WTC11 (cell line): ENCODE measurements at places on chromosomes 4 and X. TPM values are rescaled to one million over a fixed set of nuclear protein-coding genes. Genes with fewer than 3 reads are reported as not detected.

DNA sequence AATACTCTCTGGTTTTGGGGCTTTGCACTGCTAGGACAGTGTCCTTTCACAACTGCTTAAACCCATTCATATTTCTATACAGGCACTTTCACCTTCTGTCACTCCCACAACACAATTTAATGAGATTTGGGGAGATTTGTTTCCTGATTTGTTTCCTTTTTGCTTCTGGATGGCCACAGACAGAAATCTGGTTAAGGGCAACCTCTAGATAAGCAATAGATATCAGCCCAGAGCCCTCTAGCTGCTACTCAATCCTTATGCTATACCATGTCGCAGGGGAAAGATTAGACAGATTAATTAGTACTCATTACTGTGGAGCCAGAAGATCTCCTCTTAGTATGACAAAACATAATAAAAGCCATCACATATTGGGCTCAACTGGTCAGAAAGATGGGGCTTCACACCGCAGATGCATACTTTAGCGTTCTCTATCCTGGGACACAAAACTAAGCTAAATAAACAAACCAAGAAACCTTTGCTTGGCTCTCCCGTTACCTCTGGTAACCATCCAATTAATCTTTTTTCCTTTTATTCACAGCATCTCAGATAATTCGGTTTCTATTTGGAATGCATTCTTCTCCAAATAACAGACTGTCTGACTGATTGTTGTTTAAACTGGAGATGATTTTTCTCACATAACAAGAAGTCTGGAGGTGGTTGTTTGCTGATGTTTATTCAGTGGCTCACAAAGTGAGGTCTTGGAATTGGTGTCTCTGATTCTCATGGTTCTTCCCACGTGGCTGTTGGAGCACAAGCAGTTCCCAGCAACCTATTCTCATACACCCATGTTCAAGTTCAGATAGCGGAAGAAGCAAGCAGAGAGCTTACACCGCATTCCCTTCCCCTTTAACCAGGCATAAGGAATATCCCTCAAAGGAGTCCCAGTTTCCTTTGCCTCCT lies 41.0 kb upstream of the ZNF330 start:
- H3K36me3 ChIP-seq: no peaks in the 10 kb centered on the region
- no peak for DNase-seq
- no peaks in the 10 kb centered on the region for H3K27me3 ChIP-seq

DNA sequence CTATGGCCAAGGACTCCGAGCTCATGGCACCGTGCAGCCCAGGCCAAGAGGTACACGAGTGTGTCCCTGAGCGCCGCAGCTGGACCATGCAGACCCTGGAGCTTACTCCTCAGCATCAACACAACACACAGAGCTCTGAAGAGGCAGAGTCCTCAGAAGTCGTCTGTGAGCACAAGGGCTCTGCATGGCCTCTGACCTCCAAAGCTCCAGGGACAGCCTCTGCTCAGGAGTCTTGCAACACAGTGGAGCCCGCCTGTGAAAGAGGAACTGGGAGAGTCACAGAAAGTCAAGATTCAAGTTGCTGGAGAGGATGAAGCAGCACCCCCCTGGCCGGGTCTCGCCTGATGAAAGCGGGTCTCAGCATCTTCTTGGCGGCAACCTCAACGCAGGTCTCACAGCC lies 2.9 kb downstream of the LRPAP1 start:
- peaks cover 17% of the 10 kb centered on the region for H3K4me1 ChIP-seq
- H3K4me3 ChIP-seq: no peak overlapping the region
- no peak overlapping the region for H3K27ac ChIP-seq
- peaks cover 7% of the 10 kb centered on the region for H3K36me3 ChIP-seq
- peaks cover 18% of the 10 kb centered on the region for H3K27me3 ChIP-seq

GRCh38 chr4:48557478-48557877 lies 67.4 kb downstream of the ZAR1 start:
- no peaks in the 10 kb centered on the region for H3K4me1 ChIP-seq
- H3K4me3 ChIP-seq: no peak overlapping the region
- peak; percentile 20 for DNase-seq
- H3K27ac ChIP-seq: no peak overlapping the region

DNA sequence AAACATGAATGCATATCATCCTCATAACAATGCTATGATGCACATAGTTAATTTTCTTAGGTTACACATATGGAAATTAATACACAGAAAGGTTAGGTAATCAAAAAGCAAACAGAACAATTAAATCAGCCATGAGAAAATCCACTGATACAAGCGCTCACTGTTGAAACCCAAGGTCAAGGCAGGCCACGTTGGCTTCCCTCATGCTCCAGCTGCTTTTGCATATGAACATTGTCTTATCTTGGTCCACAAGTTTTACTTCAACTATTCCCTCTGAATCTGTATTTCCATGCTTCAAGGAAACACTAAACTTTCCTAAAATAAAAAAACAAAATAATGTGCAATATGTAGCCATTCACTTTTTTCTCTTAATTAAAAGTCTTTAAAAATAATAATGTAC lies 34.5 kb upstream of the PLA2G12A start:
- DNase-seq: no peak
- H3K27me3 ChIP-seq: peaks cover 7% of the 10 kb centered on the region; the same call in 1 of the 2 replicates

GRCh38 chrX:41665686-41666085 lies 23.1 kb upstream of the GPR34 start:
- H3K4me1 ChIP-seq: peaks cover 10% of the 10 kb centered on the region
- H3K36me3 ChIP-seq: no peaks in the 10 kb centered on the region; the same call in 1 of the 2 replicates
- H3K27ac ChIP-seq: no peak overlapping the region
- no peaks in the 10 kb centered on the region for H3K27me3 ChIP-seq

Gene CABS1
- total RNA-seq: not detected in 3 replicates

- no peak overlapping the region for H3K27ac ChIP-seq
- H3K27me3 ChIP-seq: no peaks in the 10 kb centered on the region; the same call in 1 of the 2 replicates
- DNase-seq: no peak
- peaks cover 14% of the 10 kb centered on the region for H3K4me1 ChIP-seq
- peaks cover 53% of the 10 kb centered on the region for H3K36me3 ChIP-seq
Measured at GRCh38 chr4:145722561-145722960, 42.6 kb downstream of the C4orf51 start.

DNA sequence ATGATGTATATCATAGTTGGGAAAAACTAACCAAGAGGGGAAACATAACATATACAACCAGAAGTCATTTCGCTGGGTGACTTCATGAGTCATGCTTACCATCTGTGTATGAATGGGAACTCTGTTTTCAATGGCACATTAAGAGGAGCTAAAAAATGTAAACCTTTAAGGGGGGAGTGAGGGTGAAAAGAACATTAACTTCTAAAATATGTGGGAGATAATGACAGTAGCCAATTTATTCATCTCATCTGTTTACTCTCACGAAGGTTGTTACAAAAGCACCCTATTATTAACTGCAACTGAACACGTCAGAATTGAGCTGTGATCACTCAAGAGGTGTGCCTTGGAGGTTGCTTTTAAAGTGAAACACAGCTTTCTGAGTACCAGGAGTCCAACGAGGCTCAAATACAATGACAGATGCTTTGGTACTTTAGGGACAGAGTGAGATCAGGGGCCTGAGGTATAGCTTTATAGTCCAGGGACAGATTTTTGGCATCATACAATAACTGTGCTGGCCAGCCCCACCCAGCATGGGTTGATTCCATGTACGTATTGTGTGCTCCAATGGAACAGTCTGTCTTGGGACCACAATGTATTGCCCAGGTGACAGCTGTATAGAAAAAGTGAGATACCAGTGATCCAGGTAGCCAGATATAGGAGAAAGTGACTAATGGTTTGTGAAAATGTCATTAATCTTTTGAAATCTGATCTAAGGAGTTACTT lies 107.3 kb downstream of the AMMECR1 start:
- DNase-seq: no peak
- H3K4me3 ChIP-seq: no peak overlapping the region
- H3K27ac ChIP-seq: no peak overlapping the region
- no peaks in the 10 kb centered on the region for H3K36me3 ChIP-seq
- no peaks in the 10 kb centered on the region for H3K27me3 ChIP-seq
- H3K4me1 ChIP-seq: peaks cover 8% of the 10 kb centered on the region

Gene RTL9
- 0.07 to 0.24 TPM (median 0.11 TPM) in 3 replicates for total RNA-seq

Gene PDCL2
- total RNA-seq: 0.21 TPM in 1 of 3 replicates, not detected in the others

- DNase-seq: no peak
- no peaks in the 10 kb centered on the region for H3K27me3 ChIP-seq
- H3K27ac ChIP-seq: no peak overlapping the region
- peaks cover 50% of the 10 kb centered on the region for H3K4me1 ChIP-seq
Measured at GRCh38 chr4:61332693-61333092, 132.6 kb downstream of the ADGRL3 start.

- H3K36me3 ChIP-seq: peaks cover 40% of the 10 kb centered on the region
- no peaks in the 10 kb centered on the region for H3K27me3 ChIP-seq
- DNase-seq: no peak
- H3K4me1 ChIP-seq: no peaks in the 10 kb centered on the region
Measured at GRCh38 chr4:73098713-73099112, 29.2 kb upstream of the COX18 start.

Gene KLHL15
- 6.6 to 7.4 TPM (median 7.2 TPM) in 3 replicates for total RNA-seq

- no peaks in the 10 kb centered on the region for H3K36me3 ChIP-seq
- H3K27me3 ChIP-seq: no peaks in the 10 kb centered on the region
- no peak overlapping the region for H3K27ac ChIP-seq
Measured at GRCh38 chrX:20434986-20435385, 168.3 kb upstream of the RPS6KA3 start.

- peaks cover 21% of the 10 kb centered on the region for H3K4me1 ChIP-seq
- H3K36me3 ChIP-seq: peaks cover 11% of the 10 kb centered on the region
- H3K4me3 ChIP-seq: no peak overlapping the region
Measured at GRCh38 chrX:9746148-9746888, 19.3 kb downstream of the GPR143 start.

DNA sequence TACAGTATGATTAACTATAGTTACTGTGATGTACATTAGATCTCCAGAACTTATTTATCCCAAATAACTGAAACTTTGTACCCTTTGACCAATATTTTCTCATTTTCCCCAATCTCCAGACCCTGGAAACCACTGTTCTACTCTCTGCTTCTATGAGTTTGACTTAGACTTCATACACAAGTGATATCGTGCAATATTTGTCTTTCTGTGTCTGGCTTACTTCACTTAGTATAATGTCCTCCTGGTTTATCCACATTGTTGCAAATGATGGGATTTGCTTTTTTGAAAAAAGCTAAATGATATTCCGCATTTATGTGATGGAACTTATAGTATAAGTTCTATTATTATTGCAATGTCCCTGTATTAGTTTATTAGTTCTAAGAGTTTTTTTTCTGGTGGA lies 81.8 kb upstream of the SOD3 start:
- H3K36me3 ChIP-seq: peaks cover 19% of the 10 kb centered on the region
- 0 out of 2 replicates have a peak, but pooled peaks cover 5% of the 10 kb centered on the region for H3K27me3 ChIP-seq
- no peak overlapping the region for H3K27ac ChIP-seq
- no peak for DNase-seq
- no peak overlapping the region for H3K4me3 ChIP-seq
- no peaks in the 10 kb centered on the region for H3K4me1 ChIP-seq

DNA sequence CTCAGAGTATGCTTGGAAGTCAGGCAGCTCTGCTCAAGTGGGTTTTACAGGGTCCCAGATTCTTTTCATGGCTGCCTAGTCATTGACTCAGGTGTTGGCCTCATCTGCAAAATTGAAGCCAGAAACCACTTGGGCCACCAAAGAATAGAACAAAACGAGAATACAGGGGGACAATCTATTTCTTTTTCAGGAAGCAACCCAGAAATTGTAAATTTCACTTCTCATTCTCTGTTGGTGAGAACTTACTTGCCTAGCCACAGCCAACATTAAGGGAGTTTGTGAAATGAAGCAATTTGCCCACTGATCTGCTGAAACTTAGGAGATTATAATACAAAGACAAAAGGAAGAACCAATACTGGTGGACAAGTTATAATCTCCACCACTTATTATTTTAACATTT lies 8.6 kb upstream of the TKTL2 start:
- no peak overlapping the region for H3K27ac ChIP-seq
- no peak for DNase-seq
- H3K4me3 ChIP-seq: no peak overlapping the region
- H3K36me3 ChIP-seq: no peaks in the 10 kb centered on the region
- H3K27me3 ChIP-seq: no peaks in the 10 kb centered on the region
- H3K4me1 ChIP-seq: no peaks in the 10 kb centered on the region; the same call in 1 of the 2 replicates

DNA sequence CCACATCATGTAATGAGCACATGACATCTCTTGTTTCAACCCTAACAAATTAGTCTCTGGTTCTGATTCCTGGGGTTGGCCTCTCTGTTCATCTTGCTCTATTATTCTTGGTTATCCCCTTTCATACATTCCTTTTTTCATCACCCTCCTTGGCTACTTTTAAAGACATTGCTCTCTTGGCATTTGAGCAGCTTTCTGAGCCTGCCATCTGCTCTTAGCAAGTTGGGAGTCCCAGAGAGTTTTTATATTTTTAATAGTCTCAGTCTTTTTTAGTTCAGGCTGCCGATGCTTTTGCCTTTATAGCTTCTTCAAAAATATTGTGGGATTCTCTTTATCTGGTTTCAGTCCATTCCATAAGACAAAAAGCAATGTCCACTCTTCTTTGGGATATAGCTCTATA lies 1270.9 kb downstream of the ADGRL3 start:
- DNase-seq: no peak
- no peak overlapping the region for H3K27ac ChIP-seq
- no peaks in the 10 kb centered on the region for H3K27me3 ChIP-seq
- no peaks in the 10 kb centered on the region for H3K36me3 ChIP-seq
- peaks cover 19% of the 10 kb centered on the region for H3K4me1 ChIP-seq

GRCh38 chr4:2862528-2862927 lies 18.9 kb downstream of the ADD1 start:
- peak overlapping the region; percentile 20; the same call in 1 of the 2 replicates for H3K4me3 ChIP-seq
- no peak for DNase-seq
- H3K4me1 ChIP-seq: peaks cover 74% of the 10 kb centered on the region
- H3K36me3 ChIP-seq: no peaks in the 10 kb centered on the region
- H3K27me3 ChIP-seq: no peaks in the 10 kb centered on the region

DNA sequence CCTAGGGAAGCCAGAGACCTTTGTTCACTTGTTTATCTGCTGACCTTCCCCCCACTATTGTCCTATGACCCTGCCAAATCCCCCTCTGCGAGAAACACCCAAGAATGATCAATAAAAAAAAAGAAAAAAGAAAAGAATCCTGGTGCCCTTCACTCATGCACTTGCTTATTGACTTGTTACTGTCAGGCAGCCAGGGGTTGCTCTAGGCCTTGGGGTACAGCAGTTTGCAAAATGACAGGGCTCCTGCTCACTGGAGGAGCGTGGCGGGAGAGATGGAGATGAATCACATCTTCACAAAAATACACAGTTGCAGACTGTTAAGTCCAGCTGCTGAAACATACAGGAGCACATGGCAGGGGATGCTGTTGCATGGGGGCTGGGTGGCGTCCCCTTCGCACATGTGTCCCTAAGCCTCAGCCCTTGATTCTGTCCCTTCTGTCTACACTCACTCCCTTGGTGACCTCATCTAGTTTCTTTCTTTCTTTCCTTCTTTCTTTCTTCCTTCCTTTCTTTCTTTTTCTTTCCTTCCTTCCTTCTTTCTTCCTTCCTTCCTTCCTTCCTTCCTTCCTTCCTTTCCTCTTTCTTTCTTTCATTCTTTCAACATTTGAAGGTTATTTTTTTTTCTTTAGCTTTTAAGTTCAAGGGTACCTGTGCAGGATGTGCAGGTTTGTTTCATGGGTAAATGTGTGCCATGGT lies 16.9 kb upstream of the TMEM271 start:
- no peak for DNase-seq
- H3K36me3 ChIP-seq: no peaks in the 10 kb centered on the region
- no peaks in the 10 kb centered on the region for H3K4me1 ChIP-seq
- no peak overlapping the region for H3K27ac ChIP-seq

GRCh38 chr4:185183622-185184281 lies 20.0 kb downstream of the CFAP97 start:
- peaks cover 30% of the 10 kb centered on the region for H3K4me1 ChIP-seq
- peak; percentile 72 for DNase-seq
- H3K36me3 ChIP-seq: peaks cover 3% of the 10 kb centered on the region
- no peaks in the 10 kb centered on the region for H3K27me3 ChIP-seq
- H3K27ac ChIP-seq: peak overlapping the region; percentile 83; the same call in 1 of the 2 replicates
- H3K4me3 ChIP-seq: no peak overlapping the region
